ENCODE measurements at places on chromosomes 2 and 18.

DNA sequence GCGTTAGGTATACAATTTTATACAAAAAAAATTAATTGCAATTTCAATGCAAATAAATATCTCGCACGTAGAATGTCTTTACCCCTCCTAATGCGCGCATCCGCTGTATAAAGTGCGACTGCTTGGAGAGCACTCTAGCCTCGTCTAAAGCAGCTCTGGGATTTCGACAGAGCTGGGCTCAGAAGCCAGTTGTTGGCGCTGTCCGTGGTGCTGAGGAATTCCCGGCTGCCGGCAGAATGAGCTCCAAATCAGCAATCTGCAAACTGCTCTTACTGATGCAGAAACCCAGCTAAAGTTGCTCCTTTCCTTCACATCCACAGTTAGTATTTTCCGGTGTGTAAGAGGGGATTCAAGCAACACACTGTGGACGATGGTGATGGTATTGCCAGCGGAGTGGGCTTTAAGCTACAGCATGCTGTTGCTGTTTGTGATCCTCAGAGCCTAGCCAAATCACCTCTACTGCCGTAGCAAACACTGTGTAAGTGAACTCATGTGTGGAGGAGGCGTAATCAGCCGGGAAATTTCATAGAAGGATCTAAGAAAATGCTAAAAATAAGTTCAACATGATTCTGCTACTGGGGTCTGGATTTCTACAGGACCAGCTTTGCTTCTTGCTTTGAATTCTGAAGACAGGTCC, at the start of gene VWC2L:
Gene VWC2L (plus strand): TSS at position 137 of the 637 bp plus-strand sequence. CDS start 3,140 bp downstream, outside the sequence.
- peak; percentile 80 for DNase-seq

GRCh38 chr2:17558878-17559277, 18.4 kb downstream of the VSNL1 start:
- no peak for DNase-seq

DNA sequence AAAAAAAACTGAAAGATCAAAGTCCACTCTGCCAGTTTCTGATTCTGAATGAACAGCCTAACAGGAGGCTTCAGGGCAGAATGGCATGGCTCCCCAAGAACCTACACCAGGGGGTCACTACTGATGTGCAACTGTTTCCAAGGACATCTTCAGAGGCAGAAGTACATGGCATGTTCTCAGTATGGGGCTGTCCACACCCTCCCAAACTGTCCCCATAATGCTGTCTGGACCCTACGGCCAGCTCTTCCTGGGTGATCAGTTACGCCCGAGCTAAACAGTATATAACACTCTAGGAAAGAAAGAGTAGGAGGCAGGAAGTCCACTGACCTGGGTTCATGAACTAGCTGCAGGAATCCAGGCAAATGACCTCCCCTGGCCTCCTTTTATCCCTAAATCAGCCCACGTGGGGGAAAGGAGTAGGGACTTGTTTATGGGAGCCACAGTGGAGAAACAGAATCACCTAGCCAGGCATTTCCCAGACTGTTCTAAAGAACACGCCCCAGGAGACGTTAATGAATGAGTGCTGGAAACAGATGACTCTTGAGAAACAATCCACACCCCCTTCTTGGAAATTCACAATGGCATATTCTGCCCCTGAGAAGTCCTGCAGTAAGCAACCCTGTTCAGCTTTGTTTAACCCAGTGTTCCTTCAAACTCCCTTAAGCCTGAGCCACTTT, 2.5 kb downstream of the TMBIM1 start:
- no peak for DNase-seq

- no peak for DNase-seq
Measured at GRCh38 chr2:238376884-238377391, 49.8 kb upstream of the ASB1 start.
